ENCODE measurements at places on chromosomes 5 and 9.

GRCh38 chr5:18037718-18038117, 403.5 kb downstream of the TAF11L14 start:
- no peak for DNase-seq

DNA sequence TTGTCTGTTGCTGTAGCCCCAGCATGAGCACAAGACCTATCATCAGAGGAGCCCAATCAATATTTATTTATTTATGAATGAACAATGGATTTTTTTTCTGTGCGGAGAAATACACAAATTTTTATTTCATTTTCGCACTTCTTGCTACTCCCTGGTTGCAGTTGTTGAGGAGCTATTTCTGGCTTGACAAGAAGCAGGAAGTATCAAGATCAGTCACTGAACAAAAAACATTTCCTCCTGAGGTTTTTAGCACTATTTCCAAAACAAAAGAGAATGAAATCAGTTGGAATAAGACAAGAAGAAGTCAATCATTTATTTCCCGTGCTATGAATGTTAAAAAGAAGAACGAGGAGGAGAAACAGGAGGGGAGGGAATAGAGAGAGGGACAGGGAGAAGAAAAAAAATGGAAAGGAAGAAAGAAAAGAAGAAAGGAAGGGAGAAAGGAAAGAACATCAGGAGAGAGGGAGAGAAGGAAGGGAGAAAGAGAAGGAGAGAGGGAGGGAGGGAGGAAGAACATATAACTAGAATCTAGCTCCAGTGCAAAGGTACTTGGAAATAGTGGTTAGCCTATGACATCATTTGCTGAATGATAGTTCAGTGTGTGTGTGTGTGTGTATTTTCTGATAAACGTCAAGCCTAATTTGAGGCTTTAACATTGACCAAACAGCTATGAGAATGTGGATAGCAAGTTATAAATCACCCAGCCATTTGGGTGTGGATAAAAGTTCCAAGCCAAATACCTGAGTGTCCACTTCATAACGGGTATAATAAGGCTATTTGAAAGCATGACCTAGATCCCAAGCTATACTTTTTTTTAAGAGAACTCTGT, 586.0 kb downstream of the EBF1 start:
- DNase-seq, result no peak

- no peak for DNase-seq
Observed at GRCh38 chr5:138648841-138649240, 73.6 kb upstream of the HSPA9 start.

- DNase-seq, result no peak
Observed at GRCh38 chr5:176901260-176902101, 2.3 kb upstream of the HK3 start.

DNA sequence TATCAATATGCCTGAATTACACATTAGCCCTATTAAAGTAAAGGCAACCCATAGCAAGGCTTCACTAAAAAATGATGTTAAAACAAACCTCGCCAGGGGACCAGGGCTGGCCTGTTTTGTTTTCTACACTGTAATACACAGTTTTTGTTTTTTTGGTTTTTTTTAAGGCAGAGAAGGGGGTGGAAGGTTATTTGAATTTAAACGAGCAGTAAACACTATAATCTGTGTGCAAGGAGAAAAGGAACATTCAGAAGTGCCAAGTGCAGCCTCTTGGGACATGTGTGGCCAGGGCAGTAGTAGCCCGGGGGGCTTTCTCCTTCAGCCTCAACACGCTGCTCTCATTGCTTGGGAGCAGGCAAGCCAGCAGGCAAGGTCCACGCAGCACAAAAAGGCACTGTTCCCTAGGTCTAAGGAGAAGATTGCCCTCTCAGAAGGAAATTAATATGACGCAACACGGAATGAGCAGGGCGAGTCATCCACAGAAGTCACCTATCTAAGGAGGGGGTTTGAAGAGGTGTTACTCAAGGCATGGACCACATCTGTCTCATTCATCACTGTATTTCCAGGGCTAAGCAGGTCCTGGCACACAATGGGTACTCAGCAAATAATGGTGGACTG, 16.2 kb downstream of the SIL1 start:
- no peak for DNase-seq

DNA sequence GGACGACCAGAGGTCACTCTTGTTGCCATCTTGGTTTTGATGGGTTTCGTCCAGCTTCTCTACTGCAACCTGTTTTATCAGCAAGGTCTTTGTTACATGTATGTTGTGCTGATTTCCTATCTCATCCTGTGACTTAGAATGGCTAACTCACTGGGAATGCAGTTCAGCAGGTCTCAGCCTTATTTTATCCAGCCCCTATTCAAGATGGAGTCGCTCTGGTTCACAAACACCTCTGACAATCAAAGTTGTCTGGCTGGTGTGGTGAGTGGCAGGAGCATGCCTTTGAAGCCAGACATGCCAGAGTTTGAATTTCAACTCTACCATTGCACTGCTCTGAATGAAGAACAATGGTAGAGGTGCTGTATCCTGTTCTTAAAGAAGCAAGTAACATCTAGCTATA, 253.8 kb downstream of the CHSY3 start:
- DNase-seq, result no peak

DNA sequence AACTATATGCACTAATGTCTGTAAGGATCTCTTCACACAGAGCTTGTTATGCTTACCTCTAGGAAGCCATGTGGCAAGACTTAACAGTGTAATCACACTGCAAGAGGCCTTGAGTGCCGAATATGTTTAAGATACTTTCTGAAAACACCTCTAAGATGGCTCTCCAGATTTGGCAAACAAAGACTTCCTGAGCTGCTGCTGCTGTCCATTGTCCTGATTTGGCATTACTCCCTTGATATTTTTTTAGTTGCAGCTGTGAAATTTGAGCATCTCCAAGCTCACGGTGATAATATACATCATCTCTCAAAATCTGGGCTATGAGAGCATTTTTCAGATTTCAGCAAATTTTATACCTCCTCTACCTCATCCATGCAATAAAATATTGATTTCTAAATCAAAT, 384.5 kb upstream of the CDH6 start:
- DNase-seq, result peak; percentile 14

DNA sequence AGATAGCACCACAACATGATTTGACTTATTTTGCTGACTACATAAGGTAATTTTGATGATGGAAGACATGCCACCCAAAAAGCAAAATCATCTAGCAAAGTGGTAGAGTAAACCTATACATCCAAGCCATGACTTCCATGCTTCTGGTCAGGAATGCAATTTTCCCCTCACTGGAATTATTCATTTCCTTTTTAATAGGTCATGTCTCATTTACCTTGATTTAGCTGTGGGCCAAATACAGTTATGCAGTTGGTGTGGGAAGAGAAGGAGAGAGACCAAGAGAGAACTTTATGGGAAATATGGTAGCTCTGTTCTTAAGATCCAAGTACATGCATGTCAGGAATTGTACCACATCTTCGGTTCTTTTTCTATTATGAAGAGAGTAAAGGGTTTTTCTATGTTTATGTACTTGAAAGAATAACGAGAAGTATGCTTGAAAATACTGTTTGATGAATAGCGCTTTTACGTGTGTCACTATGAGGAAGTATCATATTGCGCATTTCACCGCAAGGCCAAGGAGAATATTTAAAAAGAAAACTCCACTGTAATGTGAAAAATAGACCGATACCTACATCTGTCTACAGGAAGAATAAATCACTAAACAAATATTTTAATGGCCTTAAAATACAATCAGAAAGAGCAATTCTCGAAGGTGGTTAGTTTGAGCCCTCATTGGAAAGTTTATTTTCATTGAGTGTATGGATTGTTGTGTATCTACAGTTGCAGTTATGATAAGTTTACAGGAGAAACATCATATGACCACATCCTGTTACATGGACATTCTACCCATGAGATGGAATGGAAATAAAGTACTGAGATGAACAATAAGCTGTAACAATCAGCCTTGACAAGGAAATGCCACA, 134.0 kb downstream of the FOXD1 start:
- DNase-seq, result no peak

DNA sequence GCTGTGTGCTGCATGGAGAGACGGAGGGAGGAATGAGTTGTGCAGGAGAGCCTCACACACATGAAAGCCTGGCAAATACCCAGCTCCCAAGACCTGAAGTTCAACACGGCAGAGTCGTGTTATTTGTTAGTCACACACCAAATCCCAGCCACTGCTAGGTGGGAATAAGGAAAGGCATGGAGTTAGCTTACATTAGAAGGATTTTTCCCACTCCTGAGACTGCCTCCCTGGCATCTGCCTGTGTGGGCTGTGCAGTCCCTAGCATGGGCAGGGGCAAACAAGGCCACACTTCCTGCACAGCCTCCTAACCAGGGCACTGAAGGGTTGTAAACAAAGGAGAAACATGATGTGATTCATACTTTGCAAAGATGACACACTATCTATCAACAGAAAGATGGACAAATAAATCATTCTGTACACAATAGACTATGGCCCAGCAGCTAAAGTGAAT, 306.8 kb downstream of the SPOCK1 start:
- no peak for DNase-seq

GRCh38 chr5:174046558-174046957, 1.1 kb downstream of the NSG2 start:
- no peak for DNase-seq

GRCh38 chr5:98942847-98943246, 14.0 kb upstream of the CHD1 start:
- DNase-seq, result no peak

GRCh38 chr5:9337928-9338595, 207.8 kb downstream of the SEMA5A start:
- DNase-seq, result no peak

GRCh38 chr9:87517732-87518131, 20.1 kb downstream of the DAPK1 start:
- DNase-seq, result no peak

DNA sequence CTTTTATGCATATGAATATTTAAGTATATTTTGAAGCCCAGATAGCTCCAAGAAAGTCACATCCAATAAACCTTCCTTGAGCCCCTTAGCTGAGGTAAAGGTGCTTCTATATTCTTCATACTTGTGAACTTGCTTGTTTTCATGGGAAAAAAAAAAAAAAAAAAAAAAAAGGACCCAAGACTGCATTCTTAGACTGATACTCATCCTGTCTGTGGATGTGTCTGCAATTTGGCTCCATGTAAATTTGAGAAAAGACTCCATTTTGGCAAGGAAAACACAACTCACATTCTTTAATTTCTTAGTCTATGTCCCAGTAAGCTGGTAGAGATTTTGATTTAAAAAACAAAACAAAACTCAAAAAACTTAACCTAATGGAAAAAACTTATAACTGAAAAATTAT, 238.3 kb downstream of the FBXL17 start:
- DNase-seq, result no peak

DNA sequence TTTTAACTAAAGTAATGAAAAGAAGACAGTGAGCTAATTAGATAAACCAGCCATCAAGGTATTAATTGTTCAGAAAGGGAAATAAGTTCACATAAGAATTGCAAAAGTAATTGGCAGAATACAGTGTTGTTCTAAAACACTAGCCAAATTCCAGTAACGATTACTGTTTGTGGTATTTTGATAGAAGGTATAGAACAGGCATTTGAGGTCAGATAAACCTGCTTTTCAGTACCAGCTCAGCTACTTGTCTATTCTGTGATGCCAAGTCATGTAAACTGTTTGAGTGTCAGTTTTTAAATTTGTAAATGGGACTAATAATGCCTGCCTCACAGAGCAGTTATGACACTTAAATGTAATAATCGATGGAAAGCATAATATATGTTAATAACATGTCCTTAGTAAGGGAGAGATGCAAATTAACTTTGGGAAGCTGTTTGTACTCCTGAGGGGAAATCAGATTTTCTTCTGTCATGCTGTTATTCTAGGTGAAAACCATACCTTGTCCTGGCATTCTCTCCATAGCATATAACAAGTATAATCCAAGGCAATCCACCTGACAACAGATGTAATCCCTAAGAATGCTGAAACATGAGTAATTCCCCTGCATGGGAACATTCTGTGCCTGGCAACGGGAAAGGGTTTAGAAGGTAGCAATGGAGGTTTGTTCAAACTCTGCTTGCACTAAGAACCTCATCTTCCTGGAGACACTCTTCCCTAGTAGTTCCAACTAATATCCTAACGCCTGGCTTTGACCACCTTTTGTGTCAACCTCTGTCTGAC, 509.5 kb upstream of the PAPPA start:
- no peak for DNase-seq

DNA sequence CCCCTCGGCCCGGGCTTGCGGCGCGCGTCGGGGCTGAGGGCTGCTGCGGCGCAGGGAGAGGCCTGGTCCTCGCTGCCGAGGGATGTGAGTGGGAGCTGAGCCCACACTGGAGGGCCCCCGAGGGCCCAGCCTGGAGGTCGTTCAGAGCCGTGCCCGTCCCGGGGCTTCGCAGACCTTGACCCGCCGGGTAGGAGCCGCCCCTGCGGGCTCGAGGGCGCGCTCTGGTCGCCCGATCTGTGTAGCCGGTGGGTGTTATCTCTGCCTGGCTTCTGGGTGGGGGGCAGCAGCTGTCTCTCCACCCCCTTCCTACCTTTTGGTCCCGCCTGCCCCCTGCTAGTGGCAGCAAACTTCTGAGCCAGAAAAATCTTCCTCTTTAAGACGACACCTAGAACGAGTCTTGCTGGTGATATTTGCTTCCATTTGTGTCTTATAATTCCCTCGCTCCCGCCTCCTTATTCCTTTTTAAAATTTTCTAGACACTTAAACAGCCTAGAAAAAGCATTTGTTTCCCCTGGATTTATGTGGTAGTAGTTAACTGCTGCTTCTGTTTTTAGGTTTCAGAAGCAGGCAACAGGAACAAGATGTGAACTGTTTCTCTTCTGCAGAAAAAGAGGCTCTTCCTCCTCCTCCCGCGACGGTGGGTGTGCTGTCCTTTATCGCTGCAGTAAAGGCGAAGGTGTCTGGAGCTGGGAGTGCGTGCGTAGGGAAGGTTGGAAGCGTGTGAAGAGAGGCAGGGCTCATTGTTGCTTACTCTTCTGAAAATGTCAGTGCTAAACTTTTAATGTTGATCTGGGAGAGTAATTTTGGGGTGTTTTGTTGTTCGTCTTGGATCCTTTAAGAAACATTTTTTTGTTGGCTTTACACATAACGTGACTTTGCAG, 554 bp downstream of the JAK2 start:
- DNase-seq, result no peak

DNA sequence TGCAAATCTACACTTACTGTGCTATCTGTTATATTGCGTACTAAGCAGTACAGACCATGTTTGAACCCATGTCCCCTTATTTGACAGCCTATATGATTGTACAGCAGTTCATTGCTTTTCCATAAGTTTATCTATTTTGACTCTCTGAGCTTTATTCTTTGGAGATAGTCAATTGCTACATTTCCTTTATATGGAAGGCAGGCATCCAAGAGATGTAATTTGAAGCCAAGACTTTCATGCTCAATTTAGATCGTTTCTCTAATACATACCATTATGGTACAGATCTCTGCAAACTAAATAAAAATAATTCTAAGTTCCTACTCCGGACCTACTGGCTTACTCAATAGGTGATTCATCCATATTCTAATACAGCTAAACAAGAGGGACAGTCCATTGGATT, 424.8 kb downstream of the TMEM38B start:
- no peak for DNase-seq

GRCh38 chr5:139561655-139562451, 714 bp downstream of the UBE2D2 start:
- no peak for DNase-seq

- peak; percentile 98 for DNase-seq
Observed at GRCh38 chr9:75390951-75391350, 302.6 kb downstream of the OSTF1 start.

GRCh38 chr5:150605546-150605945, 34.9 kb upstream of the SYNPO start:
- no peak for DNase-seq
